ENCODE measurements at places on chromosomes 5 and 9. TPM values are rescaled to one million over a fixed set of nuclear protein-coding genes. Genes with fewer than 3 reads are reported as not detected.

GRCh38 chr9:96009690-96010472, 134.4 kb downstream of the ERCC6L2 start:
- peaks cover 100% of the 10 kb centered on the region for H3K36me3 ChIP-seq
- no peak for DNase-seq
- H3K27ac ChIP-seq: no peak overlapping the region
- no peaks in the 10 kb centered on the region for H3K27me3 ChIP-seq

DNA sequence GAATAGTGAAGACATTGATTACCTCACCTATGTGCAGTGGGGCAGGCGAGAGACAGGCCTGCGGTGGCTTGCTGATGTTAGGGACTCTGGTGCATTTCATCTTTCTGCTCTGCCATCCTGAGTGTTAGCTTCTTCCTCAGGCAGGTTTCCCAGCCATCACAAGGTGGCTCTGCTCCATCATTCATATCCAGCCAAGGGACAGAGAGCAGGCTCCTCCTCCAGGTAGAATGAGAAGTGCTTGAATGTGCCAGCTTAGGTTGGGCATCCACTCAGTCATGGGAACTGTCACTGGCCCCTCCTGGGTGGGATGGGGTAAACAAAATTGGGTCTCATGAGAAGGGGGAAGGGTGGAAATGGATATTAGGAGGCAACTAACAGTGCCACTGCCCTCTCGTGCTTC, 24.8 kb downstream of the GPR107 start:
- no peaks in the 10 kb centered on the region for H3K27me3 ChIP-seq
- no peak for DNase-seq
- peaks cover 80% of the 10 kb centered on the region for H3K36me3 ChIP-seq
- no peak overlapping the region for H3K4me3 ChIP-seq

DNA sequence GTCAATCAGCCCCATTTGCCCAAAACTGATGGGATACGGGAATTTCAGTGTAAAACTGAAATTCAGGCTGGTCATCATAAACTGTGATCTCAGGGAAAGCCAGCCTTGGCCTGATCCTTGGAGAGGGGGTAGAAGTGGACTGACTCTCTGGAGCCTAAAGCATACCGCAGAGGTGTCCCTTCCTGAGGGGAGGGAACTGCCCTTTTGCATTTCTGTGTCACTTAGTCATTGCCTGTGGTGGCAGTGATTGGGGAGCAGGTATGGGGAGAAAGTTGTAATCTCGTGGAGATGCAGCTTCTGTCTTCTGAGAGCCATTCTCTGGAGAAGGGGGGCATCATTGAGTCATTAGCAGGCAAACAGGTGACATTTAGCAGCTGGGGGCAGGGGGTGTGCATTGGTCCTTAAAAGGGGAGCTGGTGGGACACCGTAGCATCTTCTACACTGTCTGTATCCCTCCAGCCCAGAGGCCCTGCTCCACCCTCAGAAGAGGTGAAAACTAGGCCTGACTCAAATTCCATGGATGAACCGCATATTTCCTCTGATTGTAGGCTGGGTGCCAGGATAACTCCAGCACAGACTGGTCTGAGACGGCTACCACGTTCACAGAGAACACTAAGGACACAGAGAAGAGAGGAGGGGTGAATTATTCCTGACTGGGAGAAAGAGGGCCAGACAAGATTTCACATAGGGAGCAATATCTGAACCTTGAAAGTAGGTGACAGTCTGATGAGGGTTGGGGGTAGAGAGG, 143.3 kb downstream of the SEC61B start:
- no peak overlapping the region for H3K27ac ChIP-seq
- no peaks in the 10 kb centered on the region for H3K36me3 ChIP-seq
- no peak overlapping the region for H3K4me3 ChIP-seq
- DNase-seq: no peak
- peaks cover 50% of the 10 kb centered on the region for H3K27me3 ChIP-seq

GRCh38 chr9:6758248-6758497, 400 bp downstream of the KDM4C start:
- no peaks in the 10 kb centered on the region for H3K36me3 ChIP-seq
- H3K27me3 ChIP-seq: no peaks in the 10 kb centered on the region
- peak overlapping the region; percentile 52 for H3K4me3 ChIP-seq
- peak overlapping the region; percentile 99 for H3K27ac ChIP-seq

- H3K27me3 ChIP-seq: peaks cover 54% of the 10 kb centered on the region
- peak; percentile 81 for DNase-seq
- H3K27ac ChIP-seq: no peak overlapping the region
- no peaks in the 10 kb centered on the region for H3K4me1 ChIP-seq
- no peaks in the 10 kb centered on the region for H3K36me3 ChIP-seq
Observed at GRCh38 chr5:174793684-174794328, 69.4 kb downstream of the MSX2 start.

DNA sequence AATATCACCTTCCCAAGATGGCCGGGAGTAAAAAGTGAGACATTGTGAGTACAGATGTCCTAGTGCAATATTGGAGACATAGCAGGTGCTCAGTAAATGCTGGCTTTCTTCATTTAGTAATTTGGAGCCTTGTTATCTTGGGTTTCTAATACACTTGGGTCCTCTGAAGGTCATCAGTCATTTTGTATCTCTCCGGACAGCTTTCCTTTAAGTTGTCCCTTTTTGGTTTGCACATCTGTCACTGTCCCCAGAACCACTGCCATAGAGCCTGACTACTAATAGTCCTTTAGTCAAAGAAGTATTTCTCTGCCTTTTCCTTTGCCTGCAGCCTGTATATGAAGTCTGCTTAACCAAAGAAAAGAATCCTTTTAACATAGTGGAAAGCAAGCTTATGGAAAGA, 7.8 kb upstream of the ANGPTL2 start:
- no peak for DNase-seq
- H3K27ac ChIP-seq: no peak overlapping the region
- H3K36me3 ChIP-seq: no peaks in the 10 kb centered on the region
- no peak overlapping the region for H3K4me3 ChIP-seq

DNA sequence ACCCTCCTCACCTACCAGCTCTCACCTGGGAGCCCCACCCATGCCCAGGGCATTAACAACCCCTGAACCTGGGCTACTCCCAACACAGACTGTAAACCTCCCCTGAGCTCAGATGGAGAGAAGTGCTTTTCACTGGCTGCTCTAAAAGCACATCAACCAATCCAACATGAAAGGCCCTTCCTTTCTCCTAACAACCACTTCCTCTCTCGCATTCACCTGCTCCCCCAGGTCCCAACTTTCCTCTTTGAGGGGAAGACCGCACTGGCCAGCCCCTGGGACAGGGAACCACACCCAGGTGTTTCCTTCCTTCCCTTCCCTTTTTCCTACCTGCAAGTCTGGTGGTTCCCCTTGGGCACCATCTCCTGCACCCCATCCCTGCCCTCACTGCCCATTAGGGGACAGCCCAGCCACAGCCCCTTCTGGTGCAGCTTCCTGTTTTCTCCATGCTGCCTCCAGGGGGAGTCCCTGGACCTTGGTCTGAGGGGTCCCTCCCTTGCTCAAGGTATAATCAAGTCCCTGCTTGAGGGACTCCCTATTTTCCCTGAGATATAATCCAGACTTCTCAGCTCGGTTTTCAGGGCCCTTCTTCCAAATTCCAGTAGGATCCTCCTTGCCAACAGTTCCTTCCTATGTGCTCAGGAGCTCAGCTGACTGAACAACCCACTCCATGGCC, 30.5 kb upstream of the DAB2IP start:
- no peaks in the 10 kb centered on the region for H3K4me1 ChIP-seq
- no peak overlapping the region for H3K27ac ChIP-seq
- H3K4me3 ChIP-seq: no peak overlapping the region
- H3K36me3 ChIP-seq: no peaks in the 10 kb centered on the region
- DNase-seq: no peak

PCDHGA8 gene
- total RNA-seq: 2.6 TPM

STXBP1 gene
- 75.7 TPM for total RNA-seq

FOXE1 gene
- not detected for total RNA-seq

CARD9 gene
- total RNA-seq: 20.6 TPM
